Stimulated activated CD4-positive, alpha-beta T cell treated with anti-CD3 and anti-CD28 coated beads, Interleukin-12 subunit alpha, Interleukin-12 subunit beta, amount 100 ng/mL, for 4 hours (primary cell): ENCODE measurements at places on chromosomes 6 and 20.

DNA sequence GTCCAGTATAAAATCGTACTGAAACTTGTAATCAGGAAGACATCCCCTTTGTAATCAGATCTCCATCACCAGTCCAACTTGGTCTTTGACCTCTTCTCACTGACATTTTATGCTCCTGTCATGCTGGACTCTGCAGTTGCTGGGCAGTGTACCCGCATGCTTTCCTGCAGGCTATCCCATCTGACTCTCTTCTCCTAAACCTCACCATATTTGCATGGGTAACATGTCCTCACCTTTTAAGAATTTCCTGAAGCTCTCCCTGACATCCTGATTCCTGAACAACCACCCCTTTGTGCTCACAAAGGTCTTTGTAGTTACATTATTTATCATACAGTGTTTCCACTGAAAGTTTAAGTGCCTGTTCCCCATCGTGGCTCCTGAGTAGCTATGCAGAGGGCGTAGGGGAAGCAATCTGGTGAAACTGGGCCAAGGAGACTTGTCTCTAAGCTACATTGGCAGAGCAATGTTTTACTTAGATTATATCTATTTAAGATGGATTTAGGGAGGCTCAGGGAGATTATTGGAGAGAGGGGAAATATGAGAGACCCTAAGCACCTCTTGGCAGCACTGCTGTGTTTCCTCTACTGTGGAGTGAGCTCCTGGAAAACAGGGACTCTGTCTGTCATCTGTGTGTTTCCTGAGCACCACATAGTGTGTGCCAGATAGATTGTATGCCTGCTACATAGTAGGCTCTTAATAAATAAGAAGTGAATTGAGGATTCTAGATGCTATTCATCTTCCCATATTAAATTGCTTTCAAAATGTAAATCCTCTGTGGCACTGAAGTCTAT is 124.0 kb downstream of the LAMA2 start:
- no peak for DNase-seq

DNA sequence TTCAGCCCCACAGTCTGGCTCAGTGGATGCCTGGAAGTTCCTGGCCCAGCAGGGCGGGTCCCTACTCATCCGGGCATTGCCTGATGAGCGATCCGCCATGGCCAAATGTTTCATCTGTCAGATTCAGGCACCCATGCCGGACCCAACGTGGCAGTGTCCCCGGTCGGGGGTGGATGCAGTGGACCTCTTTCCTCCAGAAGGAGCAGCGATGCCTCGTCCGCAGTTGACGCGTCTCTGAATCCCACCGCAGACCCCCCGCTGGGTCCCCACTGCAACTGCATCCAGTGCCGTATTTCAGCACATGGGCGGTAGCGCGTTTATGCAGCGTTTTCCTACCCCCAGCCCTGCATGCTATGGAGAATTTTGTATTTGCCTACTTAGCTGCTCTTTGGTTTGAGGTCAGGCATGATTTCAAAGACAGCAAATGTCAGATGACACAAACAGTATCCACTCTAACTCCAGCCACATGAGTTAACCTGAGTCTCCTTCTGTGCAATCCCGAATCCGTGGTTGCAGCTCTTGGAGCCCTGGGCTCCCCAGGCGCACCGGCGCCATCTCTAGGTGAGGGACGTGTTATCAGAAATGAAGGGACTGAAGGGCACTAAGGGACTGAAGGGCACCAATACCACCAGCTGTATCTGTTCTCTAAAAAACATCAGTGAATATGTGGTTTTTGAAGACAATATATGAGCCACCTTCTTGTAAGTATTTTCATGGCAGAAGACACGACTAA is 72.6 kb upstream of the THBS2 start:
- no peak for DNase-seq

DNA sequence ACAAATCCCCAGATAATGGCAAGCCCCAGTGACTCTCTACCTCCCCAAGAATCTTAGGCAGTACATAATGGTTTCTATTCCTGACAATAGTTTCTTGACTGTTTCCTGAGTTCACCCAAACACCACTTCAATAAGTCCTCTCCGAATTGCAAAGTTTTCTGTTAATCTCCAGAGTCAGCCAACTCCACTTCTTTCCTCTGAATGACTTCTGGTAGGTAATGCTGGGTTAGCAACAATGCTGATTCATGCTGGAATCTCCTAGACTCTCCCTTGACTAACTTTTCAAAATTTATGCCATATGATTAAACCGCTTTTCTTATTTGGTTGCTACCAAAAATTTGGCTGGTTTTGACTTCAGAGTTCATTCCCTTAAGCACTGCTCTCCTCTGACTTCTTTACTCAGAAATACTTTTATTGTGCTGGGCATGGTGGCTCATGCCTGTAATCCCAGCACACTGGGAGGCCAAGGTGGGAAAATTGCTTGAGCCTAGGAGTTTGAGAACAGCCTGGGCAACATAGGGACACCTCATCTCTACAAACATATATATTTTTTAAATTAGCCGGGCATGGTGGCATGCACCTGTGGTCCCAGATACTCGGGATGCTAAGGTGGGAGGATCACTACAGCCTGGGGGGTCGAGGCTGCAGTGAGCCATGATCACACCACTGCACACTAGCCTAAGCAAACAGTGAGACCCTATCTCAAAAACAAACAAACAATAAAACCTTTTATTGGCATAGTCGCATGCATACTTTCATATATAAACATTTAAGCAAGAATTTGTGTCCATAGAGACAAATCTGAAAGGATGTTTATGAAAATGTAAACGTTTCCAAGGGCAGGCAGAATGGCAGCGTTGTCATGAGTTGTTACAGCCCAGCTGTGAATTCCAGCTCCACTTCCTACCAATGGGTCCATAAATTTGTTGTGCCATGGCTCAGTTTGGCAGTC is 249.3 kb upstream of the PLN start:
- DNase-seq = no peak

GRCh38 chr6:22271081-22271480 is 25.8 kb downstream of the PRL start:
- DNase-seq = no peak

DNA sequence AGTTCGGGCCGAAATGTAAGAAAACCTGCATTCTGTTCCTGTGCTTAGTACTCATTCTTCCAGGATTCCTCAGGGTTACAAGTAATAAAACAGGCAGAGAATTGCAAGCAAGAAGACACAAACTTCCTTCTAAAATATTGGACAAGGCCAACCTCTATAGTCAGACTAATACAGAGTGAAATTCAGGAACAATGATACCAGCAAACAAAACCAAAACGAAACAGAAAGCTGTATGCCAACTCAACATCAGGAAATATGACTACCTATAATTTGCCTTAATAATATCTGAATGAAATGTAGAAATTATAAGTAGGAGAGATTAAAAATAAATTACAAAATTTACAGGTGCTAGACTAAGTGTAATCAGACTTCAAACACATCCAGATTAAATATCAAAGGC is 238.8 kb downstream of the HIVEP2 start:
- DNase-seq = no peak

DNA sequence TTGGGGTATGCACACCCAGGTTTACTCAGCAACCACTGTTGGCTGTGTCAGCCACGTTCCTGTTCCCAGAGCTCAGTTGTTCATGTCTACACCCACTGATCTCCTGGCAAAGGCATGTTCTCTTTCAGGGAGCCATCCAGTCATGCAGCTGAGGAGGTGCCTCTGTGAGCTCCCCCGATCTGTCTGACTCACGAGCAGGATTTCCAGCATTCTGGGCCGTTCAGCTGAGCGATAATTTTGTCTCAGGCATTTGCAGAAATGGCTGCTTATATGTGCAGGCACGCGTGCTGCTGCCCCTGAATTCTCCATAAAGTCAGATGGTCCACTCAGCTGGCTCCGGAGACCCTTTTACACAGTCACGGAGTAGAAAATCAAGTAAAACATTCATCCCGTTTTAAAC is 78.4 kb upstream of the IYD start:
- DNase-seq = no peak

- DNase-seq = no peak
Observed at GRCh38 chr6:20438462-20439070, 36.9 kb downstream of the E2F3 start.

- DNase-seq = no peak
Observed at GRCh38 chr20:38255393-38255792, 5.1 kb downstream of the KIAA1755 start.
